Upper lobe of left lung (tissue), 6 donors: ENCODE measurements at places on chromosomes 2 and 18. TPM values are rescaled to one million over a fixed set of nuclear protein-coding genes. Genes with fewer than 3 reads are reported as not detected.

DNA sequence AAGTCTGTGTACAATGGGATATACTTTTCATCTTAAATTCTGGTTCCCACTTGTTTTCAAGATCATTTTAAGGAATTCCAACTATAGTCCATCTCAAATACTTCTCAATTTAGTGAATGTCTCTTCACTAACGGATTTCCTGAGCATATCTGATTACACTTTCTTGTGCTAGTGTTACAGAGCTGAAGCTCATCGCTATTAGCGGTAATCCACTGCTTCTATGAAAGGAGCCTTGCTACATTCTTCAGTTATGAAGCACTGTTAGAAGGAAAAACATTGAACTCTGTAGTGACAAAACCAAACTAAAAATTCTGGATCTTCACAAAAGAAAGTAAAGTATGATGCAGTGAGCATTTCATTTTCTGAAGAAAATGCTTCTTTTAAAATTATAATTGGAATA is 72.0 kb downstream of the AGPS start:
- no peak overlapping the region for H3K27ac ChIP-seq
- no peaks in the 10 kb centered on the region for H3K36me3 ChIP-seq
- no peak for DNase-seq
- H3K27me3 ChIP-seq = no peaks in the 10 kb centered on the region

DNA sequence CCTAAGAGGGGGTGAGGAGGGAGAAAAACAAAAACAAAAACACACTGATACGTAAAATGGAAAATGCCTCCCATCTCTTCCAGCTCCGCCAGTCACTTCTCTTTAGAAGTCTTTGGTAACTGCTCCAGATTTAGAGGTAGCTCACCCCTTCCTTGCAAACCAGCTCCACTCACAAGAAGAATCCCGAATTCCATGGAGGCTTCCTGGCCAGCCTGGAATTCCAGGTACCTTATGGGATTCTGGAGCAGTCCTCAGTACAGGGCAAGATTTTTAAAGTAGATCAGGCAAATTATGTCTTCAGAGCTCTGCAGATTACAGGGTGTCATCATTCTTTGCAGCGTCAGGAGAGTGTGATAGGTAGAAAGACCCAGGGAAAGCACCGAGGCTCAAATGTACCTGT is 4.8 kb downstream of the STON1 start:
- no peak overlapping the region for H3K4me3 ChIP-seq
- H3K27ac ChIP-seq = no peak overlapping the region
- no peak for DNase-seq

GRCh38 chr2:187233811-187234210 is 214.2 kb downstream of the CALCRL start:
- no peaks in the 10 kb centered on the region for H3K4me1 ChIP-seq
- H3K27me3 ChIP-seq = no peaks in the 10 kb centered on the region
- no peak for DNase-seq
- H3K4me3 ChIP-seq = no peak overlapping the region

Gene IL36A
- total RNA-seq = not detected

Gene ARHGAP28
- total RNA-seq = 10.3 TPM

GRCh38 chr2:3317871-3318590 is 59.6 kb downstream of the EIPR1 start:
- H3K27me3 ChIP-seq = no peaks in the 10 kb centered on the region
- H3K36me3 ChIP-seq = peaks cover 3% of the 10 kb centered on the region
- H3K4me3 ChIP-seq = no peak overlapping the region
- H3K27ac ChIP-seq = no peak overlapping the region

GRCh38 chr18:79191956-79192355 is 122.8 kb downstream of the ATP9B start:
- no peak for DNase-seq
- H3K27me3 ChIP-seq = no peaks in the 10 kb centered on the region
- peaks cover 2% of the 10 kb centered on the region for H3K4me1 ChIP-seq
- H3K36me3 ChIP-seq = no peaks in the 10 kb centered on the region
- no peak overlapping the region for H3K4me3 ChIP-seq
